Amygdala (tissue), 56 donors: ENCODE measurements at places on chromosomes 12 and 14.

DNA sequence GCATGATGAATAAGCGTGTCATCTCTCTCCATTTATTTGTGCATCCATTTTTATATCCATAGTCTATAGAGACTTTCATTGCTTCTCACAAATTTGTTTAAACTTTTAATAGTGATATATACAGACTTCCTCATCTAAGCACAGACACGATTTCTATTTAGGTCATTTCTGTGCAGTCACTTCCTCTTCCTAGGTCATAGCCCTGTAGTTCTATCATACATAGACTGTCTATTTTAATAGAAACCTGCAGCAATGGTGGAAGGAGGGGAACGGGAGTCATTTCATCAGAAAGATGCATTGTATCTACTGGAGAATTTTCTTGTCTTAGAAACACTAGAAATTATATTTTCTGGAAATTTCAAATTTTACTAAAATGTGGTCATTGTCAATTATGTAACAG is 133.4 kb upstream of the FGD4 start:
- no peak for DNase-seq

DNA sequence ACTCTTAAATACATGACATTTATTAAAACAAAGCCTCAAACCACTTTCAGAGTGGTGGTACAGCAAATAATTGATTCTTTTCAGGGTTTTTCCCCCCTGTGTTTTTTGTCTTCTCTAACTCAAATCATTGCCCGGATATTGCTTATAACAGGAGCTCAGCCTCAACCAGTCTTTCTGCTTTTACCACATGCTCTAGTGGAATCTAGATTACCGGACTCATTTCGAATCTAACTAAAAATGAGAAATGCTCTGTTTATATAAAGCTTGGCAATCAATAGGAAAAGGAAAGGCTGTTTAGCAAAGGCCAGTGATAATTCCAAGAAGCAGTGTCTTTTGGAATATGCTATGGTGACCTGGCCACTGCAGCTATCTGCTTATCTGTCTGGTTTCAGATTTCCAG is 161.5 kb downstream of the ETV6 start:
- no peak for DNase-seq

- DNase-seq, result no peak
Measured at GRCh38 chr12:107474099-107474498, 211.5 kb upstream of the PWP1 start.

DNA sequence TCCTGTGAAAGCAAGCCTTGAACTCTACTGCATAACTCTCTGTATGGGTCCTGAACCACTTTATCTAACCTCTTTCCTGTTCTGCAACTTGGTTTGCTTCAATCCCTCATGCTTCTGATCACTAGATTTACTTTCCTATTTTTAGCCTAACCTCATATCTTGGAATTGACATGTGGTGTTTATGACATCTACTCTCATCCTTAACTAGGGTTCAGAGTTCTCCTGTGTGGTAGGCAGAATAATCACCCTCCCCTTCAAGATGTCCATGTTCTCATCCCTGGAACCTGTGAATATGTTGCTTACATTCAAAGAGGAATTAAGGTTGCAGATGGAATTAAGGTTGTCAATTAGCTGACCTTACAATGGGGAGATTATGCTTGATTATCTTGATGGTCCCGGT is 67.4 kb upstream of the STXBP6 start:
- no peak for DNase-seq

- DNase-seq, result peak; percentile 22
Measured at GRCh38 chr14:68791902-68792677, 777 bp downstream of the ZFP36L1 start.

GRCh38 chr12:91109148-91109564 is 2.1 kb downstream of the LUM start:
- no peak for DNase-seq

DNA sequence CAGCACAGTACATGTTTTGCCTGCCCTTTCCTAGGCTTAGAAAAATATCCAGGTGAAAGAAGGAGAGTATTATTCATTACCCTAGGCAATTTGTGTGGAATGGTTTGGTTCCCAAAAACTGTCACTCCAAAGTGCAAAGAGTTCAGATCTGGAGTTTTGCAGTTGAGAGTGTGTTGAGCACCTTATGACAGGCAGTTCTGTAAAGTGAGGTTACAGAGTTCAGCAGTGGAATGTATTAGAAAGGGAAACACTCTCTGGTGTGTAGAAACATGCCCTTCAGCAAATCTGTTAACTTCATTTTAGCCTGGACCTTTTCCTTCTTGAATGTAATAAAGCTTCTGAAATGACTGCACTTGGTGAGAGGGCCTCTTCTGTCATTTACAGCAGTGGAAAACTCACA is 154.0 kb upstream of the SSTR1 start:
- DNase-seq, result no peak

GRCh38 chr12:98371419-98371818 is 144.0 kb upstream of the TMPO start:
- no peak for DNase-seq
